HCEC 1CT (cell line): ENCODE measurements at places on chromosomes 2 and 18.

DNA sequence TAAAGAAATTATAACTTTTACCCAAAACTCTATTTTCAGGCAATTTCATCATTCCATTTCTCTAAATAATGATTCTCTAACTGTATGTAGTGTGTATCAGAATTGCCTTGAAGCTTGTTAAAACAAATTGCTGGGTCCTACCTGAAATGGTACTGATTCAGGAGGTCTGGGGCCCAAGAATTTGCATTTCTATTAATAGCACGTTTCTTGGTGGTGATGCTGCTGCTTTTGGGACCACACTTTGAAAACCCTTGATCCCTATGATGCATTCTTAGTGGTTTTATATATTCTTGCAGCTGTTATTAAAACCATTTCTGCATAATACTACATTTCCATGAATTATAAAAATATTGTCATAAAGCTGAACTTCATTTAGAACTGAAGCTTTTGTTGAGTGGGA is 140.7 kb downstream of the NCK2 start:
- no peak for DNase-seq

DNA sequence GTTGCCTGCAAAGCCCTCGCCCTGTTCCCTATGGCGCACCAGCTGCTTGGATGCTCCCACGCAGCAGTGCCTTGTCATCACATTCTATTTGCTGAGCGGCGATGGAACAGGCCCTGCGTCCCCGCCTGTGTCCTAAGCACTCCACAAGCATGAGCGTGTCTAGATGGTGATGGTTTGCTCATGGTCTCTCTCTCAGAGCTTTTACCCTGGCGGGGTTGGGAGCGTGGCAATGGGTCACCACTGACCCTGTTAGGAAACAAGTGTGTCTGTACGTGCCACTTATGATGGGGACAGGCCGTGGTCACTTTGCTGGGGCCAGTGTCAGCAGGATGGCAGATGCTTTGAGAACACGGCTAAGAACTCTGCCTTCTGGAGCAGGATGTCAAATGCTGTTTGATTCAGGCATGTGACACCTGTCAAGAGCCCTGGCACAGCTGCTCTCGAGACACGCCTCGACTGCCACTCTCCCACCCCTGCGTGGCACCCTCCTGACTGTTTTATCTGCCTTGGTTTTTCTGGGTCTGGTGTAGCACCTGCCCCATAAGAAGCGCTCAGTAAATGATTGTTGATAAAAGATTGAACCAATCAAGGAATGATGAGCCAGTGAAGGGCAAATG is 44.2 kb downstream of the RRM2 start:
- DNase-seq = no peak

GRCh38 chr18:45793264-45793965 is 32.1 kb upstream of the SIGLEC15 start:
- peak; percentile 93 for DNase-seq

DNA sequence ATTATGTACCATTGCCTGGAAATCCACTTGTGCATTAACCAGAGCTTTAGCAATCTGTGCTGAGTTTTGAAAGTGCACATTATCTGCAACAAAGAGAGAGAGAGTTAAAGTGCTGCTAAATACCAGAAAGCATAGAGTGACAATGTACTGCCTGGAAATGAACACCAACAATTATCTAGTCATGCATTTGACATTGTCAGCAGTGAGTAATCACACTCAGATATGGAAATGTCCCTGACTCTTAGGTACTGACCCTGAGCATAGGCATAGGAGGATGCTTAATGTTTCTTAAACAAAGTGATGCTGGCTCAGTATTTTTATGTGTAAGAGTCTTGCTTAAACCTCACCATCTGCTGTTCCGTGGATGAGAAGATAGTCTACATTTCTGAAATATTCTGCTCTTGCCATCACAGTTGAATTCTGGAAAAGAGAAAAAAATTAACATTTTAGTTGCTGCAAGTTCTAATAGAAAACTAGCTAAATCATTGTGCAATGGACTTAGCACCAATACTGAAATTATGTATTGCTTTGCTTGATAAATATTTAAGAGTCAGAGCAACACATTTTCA is 20.8 kb upstream of the GCG start:
- no peak for DNase-seq

GRCh38 chr18:62335494-62335893 is 10.4 kb downstream of the TNFRSF11A start:
- no peak for DNase-seq

DNA sequence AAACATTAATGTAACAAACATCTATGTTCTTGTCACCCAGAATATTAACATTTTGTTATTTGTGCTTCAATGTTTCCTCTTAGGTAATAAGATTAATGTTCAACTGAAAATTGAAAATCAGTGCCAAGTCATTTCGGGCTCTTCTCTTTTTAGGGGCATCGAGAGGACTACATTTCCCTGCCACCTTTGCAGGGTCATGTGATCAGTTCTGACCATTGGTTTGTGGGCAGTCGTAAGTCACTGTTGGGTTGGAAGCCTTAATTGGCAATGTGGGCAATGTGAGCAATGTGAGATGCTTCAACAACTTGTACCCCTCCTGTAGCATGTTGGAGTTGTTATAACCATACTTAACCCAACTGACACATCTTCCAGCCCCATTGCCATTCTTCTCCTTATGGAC is 10.1 kb upstream of the CYRIA start:
- DNase-seq = no peak

DNA sequence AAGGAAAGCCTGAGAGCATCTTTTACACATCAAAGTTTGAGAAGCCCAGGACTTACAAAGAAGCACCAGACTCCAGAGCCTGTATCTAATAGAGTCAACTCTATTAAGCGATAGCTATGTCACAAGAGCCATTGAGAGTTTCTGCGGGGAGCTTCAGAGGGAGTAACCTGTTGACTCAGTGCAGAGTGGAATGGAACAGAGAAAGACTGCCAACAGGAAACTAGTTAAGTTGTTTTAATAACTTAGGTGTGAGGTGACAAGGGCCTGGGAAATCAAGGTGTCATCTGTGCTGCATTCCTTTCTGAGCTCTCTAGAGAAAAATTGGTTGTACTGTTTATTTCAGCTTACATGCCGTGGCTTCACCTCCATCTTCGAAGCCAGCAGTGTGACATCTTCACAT is 513.8 kb upstream of the POU3F3 start:
- no peak for DNase-seq

DNA sequence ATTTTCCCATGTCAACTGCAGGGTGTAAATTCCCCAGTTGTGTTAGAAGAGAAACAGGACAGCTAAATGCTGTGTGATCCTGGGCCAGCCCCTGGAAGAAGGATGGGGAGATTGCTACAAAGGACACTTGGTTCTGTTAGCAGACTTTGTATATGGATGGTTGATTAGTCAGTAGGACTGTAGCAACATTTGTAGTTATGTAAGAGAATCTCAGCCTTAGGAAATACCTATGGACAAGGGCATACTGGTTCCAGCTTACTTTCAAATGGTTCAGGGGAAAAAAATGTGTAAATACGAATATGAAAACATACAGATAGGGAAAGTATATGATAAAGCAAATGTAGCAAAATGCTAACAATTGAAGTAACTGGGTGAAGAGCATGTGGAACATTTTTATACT is 47.6 kb downstream of the GNAL start:
- peak; percentile 13 for DNase-seq

DNA sequence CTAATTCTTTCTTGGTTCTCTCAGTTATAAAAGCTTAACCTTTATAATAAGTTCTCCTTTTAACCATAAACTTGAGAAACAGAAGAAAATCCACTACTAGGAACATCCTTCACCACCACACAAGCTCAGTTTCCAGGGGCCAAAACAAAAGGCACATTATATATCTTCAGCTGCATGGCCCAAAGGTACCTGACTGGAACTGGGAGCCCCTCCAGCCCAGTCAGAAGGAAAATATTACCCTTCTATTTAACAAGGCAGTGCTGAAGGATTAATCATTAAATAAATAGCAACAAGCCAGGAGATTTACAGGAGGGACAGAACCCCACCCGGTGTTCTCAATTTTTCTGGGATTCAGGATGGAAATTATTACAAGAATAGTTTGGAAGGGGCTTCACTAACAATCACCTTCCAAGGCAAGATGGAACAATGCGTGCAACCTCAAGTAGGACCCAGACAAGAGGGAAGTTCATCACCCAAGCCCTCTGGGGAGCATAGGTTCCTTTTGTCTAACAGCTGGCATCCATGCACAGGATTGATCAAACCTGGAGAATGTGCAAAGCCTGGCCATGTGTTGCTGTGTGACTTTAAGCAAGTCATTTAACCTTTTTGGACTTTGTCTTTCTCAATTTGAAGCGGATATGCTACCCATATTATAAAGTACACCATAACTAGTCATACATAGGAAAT is 159.6 kb upstream of the SETBP1 start:
- no peak for DNase-seq

- DNase-seq = no peak
Observed at GRCh38 chr2:122341007-122341406, 585.6 kb downstream of the TSN start.

DNA sequence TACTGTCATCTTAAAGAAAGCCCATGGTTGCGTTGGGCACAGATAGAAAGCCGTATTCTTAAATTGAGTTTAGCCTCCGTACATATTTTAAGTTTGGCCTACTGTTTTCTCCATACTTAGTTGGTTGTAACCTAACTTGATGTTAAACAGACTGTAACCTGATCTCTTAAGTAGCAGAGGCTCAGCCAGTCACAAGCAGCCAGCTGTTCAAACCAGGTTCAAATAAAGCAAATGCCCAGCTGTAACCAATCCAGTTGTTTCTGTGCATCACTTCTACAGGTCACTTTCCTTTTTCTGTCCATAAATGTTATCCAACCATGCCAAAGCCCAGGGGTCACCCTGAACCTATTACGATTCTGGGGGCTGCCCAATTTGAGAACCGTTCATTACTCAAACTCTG is 10.0 kb upstream of the THADA start:
- peak; percentile 7 for DNase-seq

- DNase-seq = peak; percentile 36
Observed at GRCh38 chr2:159939946-159940345, 122.5 kb downstream of the PLA2R1 start.

DNA sequence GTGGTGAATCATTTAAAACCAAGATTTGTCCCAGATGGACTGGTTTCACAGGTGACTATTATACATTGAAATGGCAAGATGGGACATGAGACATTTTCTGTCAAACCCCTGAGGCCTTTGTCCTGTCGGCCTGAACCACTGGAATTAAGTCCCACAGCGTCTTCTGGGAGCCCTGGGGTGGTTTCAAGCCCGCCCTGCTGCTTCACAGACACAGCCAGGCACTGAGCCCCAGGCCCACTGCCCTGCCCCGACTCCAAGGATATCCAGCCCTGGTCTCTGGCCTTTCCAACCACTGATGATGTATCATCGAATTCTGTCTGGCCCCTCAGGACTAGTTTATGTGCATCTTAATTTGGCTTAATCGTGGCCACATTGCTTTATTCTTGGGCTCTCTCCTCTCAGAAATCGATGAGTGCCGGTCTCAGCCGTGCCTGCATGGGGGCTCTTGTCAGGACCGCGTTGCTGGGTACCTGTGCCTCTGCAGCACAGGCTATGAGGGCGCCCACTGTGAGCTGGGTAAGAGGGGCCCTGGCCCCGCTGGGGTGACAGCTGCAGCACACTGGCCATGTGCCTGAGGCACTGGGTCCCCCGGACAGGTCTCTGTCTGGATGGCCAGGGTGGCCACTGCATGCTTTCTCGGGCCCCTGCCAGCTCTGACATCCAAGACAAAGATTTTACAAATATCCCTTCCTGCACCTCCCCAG is 39.5 kb downstream of the MTERF4 start:
- no peak for DNase-seq

DNA sequence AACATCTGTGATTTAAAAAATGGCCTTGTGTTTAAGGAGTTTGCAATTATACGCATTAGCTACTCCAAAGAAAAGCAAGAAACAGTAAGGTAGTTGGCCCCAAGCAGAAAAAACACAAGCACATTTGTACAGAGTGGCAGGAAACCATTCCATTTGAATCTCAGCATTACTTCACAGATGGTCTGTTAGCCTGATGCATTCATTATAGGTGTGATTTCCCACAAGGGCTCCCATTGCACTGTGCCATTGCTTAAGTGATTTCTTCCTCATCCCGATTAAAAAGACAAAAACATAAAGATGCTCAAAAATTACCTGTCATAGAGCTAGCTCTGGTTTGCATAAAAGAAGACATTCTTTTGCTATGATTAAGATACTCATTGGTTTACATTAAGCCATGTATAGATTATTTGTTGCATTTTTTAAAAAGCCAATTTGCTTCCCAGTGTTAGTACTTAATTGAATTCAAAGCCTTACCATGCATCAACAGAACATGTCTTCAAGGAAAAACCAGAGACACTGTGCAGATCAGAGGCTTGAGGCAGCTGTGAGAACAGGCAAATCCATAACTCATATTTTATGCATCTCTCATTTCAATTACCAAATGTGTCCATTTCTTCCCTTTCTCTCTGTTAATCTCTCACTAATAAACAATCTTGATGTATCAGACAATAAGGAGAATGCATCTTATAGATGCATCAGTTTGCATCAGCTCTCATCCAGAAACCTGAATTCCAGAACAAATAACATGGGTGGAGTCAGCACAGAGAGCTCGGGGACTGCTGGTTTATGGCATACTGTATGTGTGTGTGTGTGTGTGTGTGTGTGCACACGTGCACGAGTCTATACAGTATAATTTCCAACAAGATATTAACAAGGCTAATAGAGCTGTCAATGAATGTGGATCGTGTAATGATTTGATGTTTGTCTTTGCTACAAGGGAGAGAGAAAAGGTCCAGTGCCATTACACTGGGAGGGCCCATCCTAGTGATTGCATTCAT is 558.6 kb upstream of the HS6ST1 start:
- no peak for DNase-seq

DNA sequence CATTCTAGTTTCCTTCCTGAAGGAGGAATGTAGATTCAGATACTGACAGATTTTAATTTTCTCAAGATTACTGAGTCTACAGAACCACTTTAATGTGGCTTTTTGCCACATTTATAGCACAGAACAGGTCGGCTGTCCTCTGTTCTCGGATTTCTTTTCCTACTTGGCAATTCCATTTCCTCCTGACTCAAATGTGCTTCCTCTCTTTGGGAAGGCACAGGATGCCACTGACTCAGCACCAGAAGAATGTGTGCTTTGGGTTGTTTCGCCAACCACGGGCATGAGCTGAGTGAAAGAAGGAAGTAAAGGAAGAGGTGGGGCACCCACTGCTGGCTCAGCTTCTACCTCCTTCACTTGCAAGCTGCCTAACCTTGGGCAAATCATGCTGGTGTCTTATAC is 970.6 kb upstream of the ACVR2A start:
- peak; percentile 89 for DNase-seq

- DNase-seq = no peak
Observed at GRCh38 chr2:152701198-152701597, 16.1 kb downstream of the PRPF40A start.

GRCh38 chr2:236659758-236660150 is 90.1 kb downstream of the ACKR3 start:
- DNase-seq = no peak
